ENCODE measurements at places on chromosomes 6 and 20.

GRCh38 chr6:97175806-97176205 is 107.2 kb downstream of the MMS22L start:
- DNase-seq: no peak

GRCh38 chr6:114445846-114446245 is 103.0 kb upstream of the HS3ST5 start:
- no peak for DNase-seq

GRCh38 chr6:162019349-162019748 is 708.2 kb downstream of the PRKN start:
- no peak for DNase-seq

GRCh38 chr6:61886608-61887259 is 399.3 kb downstream of the KHDRBS2 start:
- DNase-seq: no peak

DNA sequence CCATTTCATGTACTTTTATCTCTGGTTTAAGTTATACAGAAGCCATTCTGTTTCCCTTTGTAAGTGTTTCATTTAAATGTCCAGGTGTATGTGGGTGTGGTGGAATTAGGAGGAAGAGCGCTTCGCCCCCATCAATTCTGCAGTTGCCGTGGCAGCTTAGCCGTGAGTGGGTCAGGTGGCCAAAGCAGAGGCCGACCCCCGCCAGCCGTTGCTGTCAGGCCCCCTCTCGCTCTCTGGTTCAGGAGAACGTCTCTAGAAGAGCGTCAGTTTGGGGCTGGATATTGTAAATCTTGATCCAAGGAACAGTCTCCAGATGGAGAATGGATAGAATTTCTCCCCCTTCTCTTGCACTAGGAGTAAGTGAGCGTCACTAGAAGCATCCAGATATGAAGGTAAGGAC is 367.4 kb downstream of the FOXA2 start:
- DNase-seq: no peak

GRCh38 chr20:4999788-5000187 is 1.5 kb downstream of the SLC23A2 start:
- DNase-seq: peak; percentile 26

DNA sequence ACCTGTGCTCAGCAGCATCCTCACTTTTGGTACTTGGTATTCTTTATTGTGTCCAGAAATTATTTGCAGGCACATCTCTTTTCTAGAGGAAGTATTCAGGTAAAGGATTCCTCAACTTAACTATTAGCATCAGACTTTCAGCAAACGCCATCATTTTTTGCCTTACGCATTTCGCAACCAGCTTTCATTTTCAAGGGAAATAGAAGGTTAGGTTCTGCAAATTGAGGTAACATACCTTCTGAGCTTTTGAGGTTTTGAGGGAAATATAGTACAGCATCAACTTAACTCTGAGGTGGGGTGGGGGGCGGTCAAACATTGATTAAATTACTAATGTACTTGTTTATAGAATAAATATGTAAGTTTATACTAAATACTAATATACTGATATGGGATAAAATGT is 243.6 kb upstream of the RIMS1 start:
- no peak for DNase-seq

GRCh38 chr6:138844192-138844591 is 48.3 kb downstream of the ECT2L start:
- peak; percentile 71 for DNase-seq

DNA sequence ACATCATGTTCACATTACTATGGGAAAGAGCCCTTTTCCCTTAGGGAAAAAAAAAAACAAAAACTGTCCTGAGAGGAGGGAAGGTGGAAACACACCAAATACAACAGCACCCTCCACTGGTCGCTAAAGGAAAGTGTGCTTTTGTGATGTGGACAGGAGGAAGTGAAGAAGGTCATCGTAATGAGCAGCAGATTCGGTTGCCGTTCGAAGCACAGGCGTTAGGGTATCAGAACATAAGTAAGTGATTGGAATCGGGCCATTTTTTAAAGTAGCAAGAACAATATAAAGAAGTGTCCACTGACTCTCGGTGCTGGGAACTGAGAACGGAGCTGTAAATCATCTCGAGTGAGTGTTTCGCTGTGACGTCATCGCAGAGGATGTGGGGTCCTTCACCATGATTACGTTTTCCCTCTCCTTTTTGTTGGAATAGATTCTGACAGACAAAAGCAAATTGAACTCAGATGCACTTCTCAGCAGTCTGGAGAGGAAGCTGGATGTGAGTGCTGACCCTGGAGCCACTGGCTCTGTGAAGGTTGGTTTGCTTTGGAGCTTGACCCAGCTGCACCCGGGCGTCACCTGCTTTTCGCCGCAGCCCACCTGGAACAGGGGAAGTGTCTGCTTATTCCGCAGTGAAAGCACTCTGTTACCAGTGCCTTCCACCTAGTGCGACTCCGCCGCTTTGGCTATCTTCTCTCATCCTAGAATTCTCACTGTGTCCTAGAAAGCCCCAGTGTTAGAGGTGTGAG is 203.6 kb upstream of the GMDS start:
- no peak for DNase-seq

- DNase-seq: no peak
Observed at GRCh38 chr6:144086959-144087358, 8.4 kb downstream of the SF3B5 start.

- no peak for DNase-seq
Observed at GRCh38 chr6:143288923-143289322, 161.6 kb downstream of the ADAT2 start.

DNA sequence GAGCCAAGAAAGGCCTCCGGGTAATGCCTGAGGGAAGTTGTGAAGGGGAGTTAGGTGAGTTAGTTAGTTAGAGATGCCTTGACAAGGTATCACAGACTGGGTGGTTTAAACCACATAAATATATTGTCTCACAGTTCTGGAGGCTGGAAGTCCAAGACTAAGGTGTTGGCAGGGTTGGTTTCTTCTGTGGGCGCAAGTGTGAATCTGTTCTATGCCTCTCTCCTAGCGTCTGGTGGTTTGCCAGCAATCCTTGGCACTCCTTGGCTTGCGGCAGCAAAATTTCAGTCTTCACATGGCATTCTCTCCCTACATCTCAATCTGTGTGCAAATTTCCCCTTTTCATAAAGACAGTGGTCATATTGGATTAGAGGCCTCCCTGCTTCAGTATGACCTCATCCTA is 29.7 kb upstream of the RANBP9 start:
- DNase-seq: no peak

DNA sequence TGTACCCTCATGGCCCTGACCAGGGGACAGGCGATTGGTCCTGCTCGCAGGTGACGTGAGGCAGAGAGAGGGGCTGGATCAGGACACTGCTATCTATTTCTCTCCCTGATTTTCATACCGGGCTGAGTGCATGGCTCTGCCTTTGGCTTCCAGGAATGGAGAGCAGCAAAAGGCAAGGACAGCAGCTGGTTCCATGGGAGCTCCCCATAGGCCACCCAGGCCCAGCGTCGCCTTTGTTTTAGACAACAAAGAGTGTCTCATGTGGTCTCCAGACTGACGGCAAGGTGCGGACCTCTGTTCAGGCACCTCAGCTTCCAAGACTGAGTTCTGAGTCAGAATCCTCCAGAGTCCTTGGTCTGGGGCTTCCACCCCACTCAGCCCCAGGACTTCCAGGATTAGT is 123.1 kb downstream of the VEGFA start:
- DNase-seq: no peak

DNA sequence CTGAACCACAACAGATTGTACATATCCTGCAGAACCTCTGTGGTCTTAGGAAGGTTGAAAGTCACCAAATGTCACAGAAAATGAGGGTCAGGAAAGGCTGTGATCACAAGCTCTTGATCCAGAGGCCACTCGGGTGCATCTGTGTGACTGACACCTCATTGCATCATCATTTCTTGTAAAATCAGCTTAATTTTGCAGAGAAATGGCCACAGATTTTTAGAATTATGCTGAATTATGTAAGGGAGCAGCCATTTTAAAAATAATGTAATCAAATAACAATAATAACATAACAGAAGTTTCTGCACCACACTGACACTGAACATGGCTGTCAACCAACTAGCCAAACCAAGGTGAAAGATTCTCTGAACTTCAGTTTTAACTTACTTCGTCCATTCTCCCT is 32.5 kb upstream of the PRND start:
- DNase-seq: no peak

DNA sequence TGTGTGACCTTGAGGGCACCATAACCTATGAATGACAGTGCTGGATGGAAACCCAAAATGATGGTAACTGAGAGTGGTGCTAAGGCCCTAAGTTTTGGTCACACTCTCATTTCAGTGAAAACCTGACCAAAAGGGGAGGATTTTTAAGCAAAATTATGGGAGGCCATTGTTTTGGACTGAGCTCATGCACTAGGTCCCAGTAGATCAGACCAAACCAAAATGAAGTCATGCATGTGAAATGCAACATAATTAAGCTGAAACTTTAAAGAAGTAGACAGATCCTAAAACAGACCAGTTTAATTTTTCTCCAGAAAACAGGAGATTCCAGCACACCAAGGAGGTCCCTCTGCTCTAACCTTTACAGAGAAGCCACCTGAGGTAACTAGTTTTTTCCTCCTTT is 24.0 kb upstream of the THBS2 start:
- DNase-seq: no peak

DNA sequence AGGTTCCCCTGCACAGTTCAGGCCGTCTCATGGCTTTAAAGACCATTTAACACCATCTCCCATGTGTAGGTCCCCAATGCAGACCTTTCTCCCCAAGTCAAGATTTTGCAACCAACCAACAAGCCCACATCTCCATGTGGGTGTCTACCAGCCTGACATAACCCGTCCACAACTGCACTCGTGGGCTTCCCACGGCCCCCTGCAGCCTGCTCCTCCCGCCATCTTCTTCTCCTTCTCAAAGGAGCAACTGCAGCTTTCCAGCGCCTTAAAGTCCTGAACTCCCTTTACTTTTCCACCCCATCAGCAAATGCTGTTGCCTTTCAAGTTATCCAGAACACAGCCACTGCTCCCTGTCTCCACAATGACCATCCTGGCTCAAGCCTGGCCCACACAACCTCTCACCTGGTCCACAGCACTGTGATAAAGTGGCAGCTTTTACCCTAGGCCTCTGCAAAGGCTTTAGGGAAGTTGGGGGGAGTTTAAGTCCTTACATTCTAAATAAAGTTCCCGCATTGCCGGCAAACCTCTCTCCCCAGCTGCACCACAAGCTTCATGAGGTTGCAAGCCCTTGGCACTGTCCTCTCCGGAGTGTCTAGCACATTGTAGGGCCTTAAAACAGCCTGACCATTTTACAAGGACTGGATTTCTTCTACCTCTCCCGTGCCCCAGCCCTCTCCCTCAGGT is 140.5 kb downstream of the PREX1 start:
- no peak for DNase-seq

DNA sequence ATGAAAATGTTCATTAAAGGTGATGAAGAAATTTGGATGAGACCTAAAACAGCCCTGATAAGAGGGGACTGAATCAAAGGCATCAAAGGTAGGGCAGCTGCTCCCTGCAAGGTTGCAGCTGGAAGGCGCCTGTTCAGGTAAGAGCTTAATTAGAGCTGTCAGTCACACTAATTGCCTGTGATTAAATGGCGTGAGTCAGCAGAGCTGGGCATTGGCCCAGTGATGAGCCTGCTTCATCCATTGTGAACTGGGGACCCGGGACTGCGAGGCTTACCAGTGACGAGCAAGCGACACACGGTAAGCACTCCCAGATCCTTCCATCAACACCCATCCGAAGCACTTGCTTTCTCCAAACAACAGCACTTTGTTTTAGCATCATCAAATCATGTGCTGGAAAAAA is 621.5 kb upstream of the CDH4 start:
- DNase-seq: peak; percentile 48
